ENCODE measurements at places on chromosomes 2 and 18.

DNA sequence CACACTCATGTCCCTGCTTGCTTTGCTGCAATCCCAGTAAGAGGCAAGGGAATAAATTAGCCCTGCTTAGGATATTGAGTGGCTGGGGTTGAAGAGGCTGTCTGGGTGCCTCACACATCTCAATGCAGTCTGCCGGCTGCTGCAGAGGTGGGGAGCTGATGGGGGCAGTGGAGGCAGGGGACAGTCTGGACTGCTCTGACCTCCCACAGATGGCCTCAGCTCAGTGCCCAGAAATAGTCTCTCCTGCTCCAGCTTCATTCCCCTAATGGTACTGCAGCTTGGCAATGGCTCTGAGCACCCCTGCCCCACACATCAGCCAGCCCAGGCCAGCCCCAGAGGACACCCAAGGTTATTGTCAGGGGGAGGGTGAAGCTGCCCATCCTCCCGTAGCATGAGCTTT is 21.5 kb upstream of the TNS1 start:
- no peak for DNase-seq

- no peak for DNase-seq
Measured at GRCh38 chr2:115552726-115553125, 1110.3 kb downstream of the DPP10 start.

- no peak for DNase-seq
Measured at GRCh38 chr2:143255899-143256298, 126.7 kb downstream of the ARHGAP15 start.

DNA sequence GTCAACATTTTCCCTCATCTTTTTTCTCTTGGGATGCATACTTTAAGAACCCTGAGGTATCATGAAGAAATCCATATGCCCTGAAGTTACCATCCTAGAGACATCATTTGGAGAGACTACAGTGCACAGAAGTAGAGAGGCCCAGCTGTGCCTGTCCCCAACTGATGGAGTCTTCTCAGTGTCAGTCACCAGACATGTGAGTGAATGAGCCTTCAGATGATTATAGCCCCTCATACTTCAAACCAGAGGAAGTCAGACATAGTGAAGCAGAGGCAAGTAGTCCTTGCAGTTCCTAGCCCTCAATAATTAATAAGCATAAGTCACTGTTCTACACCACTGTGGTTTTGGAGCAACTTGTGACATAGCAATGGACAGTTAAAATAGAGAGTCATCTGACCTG is 194.4 kb upstream of the ITGA4 start:
- DNase-seq, result no peak

GRCh38 chr18:55334875-55335274 is 253.1 kb downstream of the TCF4 start:
- no peak for DNase-seq

DNA sequence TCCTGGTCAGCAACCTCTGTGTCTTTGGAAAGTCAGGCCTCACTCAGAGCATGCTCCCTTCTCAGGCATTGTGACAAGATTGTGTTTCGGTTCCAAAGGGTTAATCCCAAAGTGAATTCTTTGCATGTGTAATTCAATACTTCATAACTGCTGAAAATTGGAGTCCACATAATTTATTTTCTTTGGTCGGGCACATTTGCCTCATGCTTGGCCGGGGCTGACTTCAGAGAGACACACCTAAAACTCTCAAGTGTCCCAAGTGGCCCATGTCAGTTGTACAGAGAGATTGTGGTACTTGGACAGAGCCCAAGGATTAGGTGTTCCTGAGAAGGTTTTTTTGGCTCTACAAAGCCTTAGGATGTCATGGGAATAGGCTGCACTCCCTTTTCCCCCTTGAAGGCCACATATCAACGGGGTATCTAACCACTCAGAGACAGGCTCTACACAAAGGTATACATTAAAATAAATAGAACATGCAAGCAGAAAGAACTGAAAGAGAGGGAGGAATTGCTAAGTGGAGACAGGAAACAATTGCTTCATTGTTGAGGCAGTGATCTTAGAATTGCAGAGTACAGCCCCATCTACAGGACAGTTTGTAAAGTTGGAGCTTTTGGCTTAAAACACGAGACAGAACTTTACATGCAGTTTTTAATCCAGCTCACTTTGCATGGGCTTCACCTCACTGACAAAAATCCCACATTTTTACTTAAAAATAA is 1232.3 kb upstream of the ZEB2 start:
- no peak for DNase-seq

DNA sequence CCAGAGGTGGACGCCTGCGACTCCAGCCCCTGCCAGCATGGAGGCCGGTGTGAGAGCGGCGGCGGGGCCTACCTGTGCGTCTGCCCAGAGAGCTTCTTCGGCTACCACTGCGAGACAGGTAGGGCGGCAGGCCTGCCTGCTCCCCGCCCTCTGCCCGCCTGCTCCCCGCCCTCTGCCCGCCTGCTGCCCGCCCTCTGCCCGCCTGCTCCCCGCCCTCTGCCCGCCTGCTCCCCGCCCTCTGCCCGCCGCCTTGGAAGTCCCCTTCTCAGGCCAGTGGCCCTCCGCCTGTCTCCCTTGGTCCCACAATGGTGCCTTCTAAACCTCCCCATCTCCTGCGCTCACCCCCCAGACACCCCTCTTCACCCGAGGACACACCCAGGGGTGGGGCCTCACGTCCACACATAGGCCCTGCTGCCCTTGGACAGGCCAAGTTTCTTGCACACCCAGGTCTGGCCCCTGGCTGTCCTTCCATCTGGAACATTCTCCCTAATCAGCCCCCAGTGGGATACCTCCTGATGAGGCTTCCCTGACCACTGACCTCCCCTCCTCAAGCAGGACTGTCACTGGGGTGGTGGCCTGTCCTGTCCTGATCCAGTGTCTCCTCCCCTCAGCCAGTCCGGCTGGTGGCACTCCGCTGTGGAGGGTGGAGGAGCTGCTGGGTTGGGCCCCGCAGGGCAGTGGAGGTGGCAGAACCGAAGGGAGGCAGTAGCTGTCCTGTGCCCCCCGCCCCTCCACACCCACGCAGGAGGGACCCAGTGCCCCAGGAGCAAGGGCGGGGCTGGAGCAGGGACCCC is 37.9 kb downstream of the MTERF4 start:
- DNase-seq, result peak; percentile 8

DNA sequence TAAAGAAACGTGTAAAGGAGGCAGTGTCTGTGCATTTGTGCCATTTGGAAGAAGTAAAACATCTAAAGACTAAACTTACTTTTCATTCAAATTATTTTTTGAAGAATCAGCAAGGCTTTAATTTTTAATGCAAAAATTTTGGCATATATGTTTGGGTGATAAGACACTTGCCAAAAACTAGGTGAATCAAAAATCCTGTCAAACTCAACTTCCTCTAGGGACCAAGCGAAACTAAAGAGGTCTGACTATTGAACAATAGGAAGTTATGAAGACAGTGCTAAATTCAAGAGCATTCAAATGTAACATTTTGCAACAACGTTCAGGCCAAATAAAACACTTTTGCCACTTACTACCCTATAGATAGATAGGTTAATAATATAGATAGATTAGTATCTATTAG is 306.1 kb downstream of the NOL4 start:
- DNase-seq, result no peak

DNA sequence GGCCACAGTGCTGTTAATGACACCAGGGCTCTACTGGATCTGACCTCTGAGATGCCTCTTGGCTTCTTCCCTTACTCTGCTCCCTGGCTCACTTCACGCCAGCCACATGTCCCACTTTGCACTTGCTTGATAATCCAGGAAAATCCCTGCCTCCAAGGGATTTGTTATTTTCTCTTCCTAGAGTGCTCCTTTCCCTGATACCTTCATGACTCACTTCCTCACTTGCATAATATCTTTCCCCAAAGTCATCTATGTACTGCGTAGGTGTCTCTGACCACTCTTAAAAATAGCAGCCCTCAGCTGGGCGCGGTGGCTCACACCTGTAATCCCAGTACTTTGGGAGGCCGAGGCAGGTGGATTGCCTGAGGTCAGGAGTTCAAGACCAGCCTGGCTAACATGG is 572.3 kb downstream of the PLCL1 start:
- no peak for DNase-seq

GRCh38 chr18:39486268-39486667 is 1920.7 kb upstream of the CELF4 start:
- no peak for DNase-seq

DNA sequence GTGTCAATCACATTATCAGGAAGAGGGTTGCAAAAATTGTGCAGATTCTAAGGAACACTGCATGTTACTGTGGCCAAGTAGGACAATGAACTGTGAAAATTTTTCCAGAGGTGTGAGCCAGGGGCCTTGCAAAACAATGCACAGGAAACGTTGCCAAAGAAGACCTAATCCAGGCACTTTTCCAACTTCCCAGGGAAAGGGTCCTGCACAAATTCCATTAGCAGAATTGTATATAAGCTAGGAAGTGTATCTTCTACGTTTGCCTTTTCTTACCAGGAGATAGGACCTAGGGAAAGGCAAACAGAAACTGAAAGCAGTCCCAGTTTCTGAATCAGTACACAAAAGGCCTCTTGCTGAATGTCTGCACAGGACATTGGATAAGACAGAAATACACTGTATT is 1888.3 kb upstream of the CELF4 start:
- no peak for DNase-seq

DNA sequence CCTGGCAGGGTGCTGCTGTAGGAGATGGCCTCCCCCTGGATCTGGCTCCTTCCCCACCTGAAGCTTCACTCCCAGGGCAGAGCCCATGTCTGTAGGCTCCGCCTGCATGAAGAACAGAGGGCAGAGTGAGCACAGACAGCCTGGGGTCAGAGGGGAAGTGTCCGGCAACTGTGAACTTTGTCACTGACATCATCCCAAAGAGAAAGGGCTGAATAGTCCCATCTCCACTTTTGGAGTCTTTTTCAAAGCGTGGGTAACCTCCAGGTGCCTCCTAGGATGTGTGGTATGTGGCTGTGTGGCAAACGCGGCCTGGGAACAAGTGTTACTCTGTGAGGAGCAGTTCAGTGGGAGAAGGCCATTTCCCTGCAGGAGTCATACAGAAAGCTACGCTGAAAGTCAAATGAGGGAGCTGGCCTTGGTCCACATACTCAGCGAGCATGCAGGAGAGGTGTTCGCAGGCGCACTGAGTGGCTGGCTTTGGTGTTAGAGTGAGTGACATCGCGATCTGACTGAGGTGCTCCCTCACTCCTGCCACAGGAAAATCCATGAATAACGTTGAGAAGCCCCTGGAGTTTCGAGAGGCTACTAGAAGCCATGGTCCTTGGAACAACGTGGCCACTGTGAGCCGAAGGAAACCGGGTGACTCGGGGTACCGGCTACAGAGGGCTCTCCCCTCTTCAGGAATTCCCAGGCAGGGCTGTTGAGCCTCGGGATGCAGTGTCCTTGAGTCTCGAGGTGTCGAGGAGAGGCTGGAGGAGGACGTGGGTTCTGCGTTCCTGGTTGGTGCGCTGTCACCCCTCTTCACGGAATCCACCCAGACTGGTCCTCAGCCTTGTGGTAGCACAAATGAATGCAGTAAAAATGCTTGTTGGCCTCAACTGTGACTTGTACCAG is 54.7 kb downstream of the CABLES1 start:
- DNase-seq, result no peak

GRCh38 chr18:9916077-9916639 is 2.3 kb downstream of the VAPA start:
- DNase-seq, result no peak

DNA sequence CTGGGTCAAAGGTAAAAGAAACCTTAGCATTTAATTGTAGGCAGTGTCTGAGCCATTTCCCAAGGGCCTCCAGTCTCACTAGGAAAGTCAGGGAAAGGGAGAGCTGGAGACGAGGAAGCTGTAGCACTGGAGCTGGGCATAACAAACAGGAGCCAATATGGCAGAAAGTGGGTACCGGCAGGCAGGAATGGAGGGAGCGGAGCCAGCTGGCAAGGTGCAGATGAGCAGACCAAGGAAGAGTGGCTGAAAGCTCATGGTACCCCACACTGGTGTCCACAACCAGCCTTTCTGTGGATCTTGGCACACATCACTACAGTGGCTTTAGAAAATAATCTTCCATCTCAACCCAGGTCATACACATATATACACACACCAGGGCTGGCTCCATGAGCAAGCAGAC is 40.0 kb downstream of the ANKRD44 start:
- no peak for DNase-seq

GRCh38 chr2:119149611-119150010 is 8.9 kb downstream of the C1QL2 start:
- no peak for DNase-seq

GRCh38 chr18:68147728-68148127 is 567.2 kb downstream of the TMX3 start:
- no peak for DNase-seq

DNA sequence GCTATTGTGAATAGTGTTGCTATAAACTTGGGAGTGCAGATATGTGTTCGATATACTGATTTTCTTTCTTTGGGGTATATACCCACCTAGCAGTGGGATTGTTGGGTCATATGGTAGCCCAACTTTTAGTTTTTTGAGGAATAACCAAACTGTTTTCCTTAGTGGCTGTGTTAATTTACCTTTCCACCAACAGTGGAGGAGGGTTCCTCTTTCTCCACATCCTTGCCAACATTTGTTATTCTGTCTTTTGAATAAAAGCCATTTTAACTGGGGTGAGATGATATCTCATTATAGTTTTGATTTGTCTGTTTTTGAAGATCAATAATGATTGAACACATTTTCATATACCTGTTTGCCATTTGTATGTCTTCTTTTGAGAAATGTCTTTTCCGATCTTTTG is 282.0 kb upstream of the SESTD1 start:
- no peak for DNase-seq

GRCh38 chr2:176851889-176852483 is 360.6 kb upstream of the HNRNPA3 start:
- no peak for DNase-seq

DNA sequence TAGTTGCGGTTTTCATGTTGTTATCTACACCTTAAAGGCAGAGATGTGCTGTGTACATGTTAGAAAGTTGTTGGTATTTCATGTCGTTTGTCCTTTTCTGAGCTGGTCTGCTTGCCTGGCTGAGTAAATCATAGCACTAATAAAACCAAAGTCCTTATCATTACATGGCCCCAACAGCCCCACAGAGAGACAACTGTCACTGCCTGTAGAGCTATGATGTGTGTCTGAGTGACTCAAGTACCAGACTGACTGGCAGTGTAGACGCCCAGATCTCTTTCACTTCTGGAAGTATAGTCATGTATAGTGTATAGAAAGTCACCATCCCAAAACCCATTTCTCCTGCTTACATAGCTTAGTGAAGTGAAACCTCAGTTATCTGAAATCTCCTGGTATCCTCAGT is 4.3 kb downstream of the SOCS6 start:
- DNase-seq, result no peak

DNA sequence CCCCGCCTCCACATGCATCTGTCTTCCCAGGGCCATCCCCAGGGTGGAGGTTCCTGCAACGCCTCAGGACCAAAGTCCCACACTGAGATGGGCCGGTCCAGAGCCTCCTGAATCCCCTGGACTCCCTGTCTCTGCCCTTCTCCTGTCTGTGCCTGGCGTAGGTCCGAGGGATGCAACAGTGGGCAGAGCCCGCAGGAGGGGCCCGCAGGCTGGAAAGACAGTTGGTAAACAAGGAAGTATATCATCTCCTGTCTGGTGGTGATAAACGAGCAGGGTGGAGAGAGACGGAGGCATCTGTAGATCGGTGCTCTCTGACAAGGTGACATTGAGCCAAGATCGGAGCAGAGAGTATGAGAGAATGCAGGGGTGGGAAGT is 72.6 kb upstream of the RAB6C start:
- no peak for DNase-seq

Data from activated gamma-delta T cell treated with anti-CD3 and anti-CD28 coated beads, Interleukin-2, amount 50 U/mL, for 16 hours (primary cell).